ENCODE measurements at places on chromosomes 3 and 15.

- no peak for DNase-seq
These were observed 10.8 kb upstream of the TNFAIP8L3 start for GRCh38 chr15:51105430-51106016.

DNA sequence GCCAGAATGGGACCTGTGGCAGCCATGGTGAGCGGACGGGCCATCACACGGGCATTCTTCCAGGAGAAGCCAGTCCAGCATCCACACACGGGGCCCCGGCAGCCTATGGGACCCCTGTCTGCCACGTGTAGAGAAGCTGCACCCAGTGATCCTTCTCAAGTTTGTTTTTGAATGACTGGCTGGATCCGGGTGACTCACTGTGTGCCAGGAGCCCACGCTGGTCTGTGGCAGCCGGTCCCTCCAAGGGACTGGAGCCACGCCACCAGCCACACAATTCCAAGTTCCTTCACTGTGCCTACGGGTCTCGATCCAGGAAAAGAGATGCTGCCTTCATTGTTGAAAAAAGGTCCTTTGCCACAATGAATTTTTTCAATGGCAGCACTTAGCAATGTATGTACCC lies 58.1 kb downstream of the ATP10A start:
- no peak for DNase-seq

DNA sequence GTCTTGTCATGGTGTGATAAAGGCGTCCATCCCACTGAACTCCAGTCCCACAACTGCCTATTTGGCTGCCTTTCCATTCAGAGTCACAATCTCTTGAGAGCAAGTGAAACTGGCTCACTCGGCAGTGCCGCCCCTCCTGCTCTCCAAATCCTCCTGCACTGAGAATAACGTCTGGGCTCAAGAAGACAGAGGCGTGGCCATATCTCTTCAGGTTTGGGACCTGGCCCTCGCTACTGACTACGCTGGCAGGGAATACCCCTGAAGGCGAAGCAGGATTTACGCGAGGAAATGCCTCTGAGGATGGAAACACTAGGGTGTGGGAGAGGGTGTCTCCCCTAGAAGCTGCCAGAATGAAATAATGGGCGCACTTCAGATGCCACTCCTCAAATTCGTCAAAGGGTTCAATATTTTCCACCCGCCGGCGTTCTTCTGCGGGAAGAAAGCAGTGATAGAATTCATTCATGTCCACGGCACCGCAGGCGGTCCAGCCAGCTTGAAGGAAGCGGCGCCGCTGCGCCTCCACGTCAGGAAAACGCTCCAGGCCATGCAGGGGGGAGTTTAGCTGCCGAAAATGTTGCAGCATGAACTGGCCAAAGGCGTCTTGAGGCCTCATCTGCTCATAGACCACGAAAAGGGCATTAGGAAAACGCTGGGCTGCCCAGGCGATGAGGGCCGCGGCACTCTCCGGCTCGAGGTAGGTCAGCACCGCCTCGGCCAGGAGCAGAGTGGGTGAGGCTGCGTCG lies 985 bp downstream of the LCMT2 start:
- DNase-seq, result no peak

DNA sequence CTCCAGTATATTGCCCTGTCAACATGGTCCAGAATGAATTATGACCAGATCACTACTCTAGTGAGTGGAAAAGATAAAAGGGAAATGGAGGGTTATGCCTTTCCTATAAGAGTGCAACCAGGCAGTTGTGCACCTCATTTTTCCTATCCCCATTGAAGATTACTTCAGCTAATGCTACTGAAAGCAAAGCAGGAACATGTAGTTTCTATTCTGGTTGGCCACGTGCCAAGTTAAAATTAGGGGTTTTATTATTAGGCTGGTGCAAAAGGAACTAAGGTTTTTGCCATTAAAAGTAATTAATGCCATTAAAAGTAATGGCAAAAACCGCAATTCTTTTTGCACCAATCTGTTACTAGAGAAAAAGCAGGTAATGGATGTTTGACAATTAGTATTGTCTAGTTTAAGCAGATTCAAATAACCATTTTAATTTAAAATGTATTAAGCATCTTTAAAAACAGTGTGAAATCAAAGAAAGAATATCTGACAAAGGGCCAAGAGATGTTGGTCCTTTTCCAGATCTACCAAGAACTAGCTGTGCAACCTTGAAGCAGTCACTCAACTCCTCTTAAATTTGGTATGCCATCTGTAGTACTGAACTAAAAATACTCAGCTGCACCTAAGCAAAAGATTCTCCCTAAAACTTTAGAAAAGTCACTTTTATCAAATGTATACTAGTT lies 567.5 kb upstream of the CCDC54 start:
- no peak for DNase-seq

DNA sequence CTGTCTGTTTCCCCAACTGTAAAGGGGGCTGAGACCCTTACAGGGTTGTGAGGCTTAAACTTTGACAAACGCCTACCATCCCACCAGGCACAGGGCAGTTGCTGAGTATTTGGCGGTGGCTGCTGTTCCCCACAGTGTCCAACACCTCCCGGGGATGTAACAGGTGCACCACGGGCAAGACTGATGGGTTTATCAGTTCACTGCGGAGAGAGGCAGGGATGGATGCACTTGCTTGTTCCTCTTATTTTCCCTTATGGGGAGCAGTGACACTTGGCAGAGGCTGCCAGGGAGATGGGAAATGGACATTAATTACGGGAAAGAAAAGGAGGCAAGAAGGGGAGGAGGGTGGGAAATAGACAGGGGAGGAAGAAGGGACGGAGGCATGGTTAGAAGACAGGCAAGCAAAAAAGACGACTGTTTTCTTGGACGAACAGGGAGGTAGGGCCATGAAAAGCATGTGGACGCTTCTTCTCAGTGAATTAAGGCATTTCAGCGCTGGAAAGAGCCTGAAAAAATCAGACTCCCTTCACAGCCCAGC lies 16.6 kb upstream of the ADIPOQ start:
- DNase-seq, result no peak

- DNase-seq, result no peak
These were observed 52.1 kb upstream of the IQSEC1 start for GRCh38 chr3:13125092-13126015.

DNA sequence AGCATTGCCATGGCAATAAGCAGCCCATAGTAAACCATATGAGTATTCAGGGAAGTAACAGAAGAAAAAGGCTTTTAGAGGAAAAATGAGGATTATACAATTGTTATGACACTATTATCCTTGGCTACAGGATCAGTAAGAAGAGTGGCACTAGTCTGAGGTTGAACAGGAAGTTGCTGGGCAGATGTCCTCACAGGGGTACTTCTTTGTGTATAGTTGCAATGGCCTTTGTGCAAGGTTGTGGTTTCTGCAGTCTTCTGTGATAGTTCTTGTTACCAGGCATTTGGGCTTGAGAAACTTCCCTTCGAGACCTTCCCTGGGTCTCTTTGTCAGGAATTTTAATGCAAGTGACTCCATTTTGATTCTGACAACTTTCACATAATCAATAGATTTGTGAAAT lies 100.6 kb upstream of the ATP11B start:
- peak; percentile 12 for DNase-seq

DNA sequence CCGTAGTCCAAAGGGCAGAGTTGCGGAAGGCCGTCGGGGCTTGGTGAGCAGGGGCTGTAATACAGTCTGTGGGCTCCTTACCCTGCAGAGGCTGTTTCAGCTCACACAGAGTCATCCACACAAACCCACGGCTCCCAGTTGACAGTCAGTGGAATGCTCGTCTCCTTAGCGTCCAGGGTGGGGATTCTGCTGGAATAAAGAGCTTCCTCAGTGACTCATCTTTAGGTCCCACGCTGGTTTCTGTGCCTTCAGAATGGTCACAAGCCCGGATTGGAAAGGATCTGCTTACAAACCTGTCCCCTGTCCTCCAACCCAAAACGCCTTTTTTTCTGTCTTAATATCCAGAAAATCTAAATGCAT lies 201.3 kb upstream of the TPM1 start:
- no peak for DNase-seq

GRCh38 chr3:13762906-13763305 lies 117.0 kb downstream of the WNT7A start:
- DNase-seq, result no peak

- DNase-seq, result no peak
These were observed 8.3 kb downstream of the CPA3 start for GRCh38 chr3:148873270-148873927.

- DNase-seq, result no peak
These were observed 12.8 kb upstream of the MEX3B start for GRCh38 chr15:82058517-82059204.

- DNase-seq, result no peak
These were observed 51.7 kb downstream of the CASR start for GRCh38 chr3:122235147-122235546.

DNA sequence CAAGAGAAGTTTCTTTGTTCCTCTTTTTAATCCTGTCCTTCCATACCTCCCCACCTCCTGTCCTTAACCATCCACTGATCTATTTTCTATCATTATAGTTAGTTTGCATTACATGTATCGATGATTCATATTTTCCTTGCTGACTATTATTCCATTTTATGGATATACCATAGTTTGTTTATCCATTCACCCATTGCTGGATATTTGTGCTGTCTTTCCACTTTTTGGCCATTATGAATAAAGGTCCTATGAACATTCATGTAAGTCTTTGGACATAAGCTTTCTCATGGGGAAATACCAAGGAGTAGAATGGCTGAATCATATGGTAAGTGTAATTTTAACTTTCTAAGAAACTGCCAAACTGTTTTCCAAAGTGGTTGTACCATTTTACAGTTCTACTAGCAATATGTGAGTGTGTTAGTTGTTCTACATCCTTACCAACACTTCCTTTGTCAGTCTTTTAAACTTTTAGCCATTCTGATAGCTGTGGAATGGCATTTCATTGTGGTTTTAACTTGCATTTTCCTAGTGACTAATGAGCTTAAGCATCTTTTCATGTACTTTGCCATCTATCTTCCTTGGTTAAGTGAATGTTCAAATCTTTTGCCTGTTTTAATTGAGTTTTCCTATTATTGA lies 11.7 kb downstream of the ATP6V1A start:
- DNase-seq, result no peak

- peak; percentile 14 for DNase-seq
These were observed 8.3 kb upstream of the EPHA3 start for GRCh38 chr3:89098964-89099585.

- no peak for DNase-seq
These were observed 8.3 kb downstream of the TRA2B start for GRCh38 chr3:185929192-185930151.

GRCh38 chr15:35603301-35603700 lies 57.3 kb upstream of the DPH6 start:
- DNase-seq, result no peak

- DNase-seq, result no peak
These were observed 8.0 kb upstream of the PARL start for GRCh38 chr3:183892610-183893214.

DNA sequence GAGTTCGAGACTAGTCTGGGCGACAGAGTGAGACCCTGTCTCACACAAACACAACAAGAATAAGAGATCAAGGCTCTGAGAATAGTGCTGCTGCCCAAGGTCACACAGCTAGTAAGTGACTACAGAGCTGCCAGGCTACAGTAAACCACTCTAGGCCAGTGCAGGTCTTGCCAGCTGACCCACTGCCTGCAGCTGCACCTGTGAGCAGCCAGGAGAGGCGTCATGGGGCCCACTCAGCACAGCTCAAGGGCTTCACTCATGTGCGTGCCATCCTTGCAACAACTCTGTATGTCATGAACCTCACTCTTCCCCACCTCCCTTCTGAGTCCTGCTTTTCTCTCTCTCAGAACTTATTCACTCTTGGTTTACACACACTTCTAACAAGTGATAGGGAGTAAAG lies 176.7 kb downstream of the SMAD6 start:
- no peak for DNase-seq

DNA sequence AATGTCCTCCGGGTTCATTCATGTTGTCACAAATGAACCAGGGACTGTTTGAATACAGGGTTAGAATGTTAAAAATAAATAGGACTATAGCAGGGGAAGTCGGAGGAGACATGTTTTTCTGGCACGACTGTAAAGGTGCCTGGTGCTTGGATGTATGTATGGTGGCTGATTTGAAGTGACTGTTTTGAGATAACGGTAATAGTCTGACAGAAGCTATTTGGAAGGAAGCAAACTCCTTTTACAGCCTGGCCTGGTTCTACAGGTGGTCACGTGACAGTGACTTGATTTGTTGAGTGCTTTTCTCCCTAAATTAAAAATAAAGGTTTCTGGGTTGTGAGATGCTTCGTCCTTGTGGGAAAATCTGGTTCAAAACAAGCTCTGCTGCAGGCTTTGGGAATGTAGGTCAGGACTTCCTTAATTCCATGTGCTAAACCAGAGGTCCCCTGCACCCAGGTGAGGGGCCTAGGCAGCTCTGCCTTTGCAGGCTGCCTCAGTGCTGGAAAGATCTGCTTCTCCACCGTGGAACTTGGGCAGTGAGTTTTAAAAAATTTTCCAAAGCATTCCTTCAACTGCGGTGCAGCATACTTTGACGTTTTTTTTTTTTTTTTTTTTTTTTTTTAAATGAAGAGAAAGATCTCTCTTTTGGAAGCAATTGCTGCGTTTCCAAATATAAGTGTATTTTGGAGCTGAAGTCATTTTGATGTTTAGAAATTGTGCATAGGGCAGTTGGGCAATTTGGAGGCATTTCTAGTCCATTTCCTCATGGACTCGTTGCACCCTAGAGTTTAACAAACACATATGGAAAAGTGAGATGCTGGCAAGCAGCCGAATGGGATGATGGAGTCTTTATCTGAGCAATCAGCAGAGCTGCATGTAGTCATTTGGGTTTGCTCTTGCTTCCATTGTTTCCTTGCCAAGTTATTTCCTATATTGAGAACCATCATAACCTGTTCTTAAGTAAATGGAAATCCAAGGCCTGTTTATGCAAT lies 30.9 kb downstream of the ITPR1 start:
- no peak for DNase-seq

- DNase-seq, result no peak
These were observed 41.3 kb upstream of the MUC4 start for GRCh38 chr3:195853036-195853435.
